Mucosa of descending colon (tissue), 3 donors: ENCODE measurements at places on chromosomes 3 and 15. TPM values are rescaled to one million over a fixed set of nuclear protein-coding genes. Genes with fewer than 3 reads are reported as not detected.

GRCh38 chr3:34363881-34364280 is 565.5 kb downstream of the PDCD6IP start:
- no peak for DNase-seq

CHMP2B gene
- total RNA-seq: 83.3 TPM

DNA sequence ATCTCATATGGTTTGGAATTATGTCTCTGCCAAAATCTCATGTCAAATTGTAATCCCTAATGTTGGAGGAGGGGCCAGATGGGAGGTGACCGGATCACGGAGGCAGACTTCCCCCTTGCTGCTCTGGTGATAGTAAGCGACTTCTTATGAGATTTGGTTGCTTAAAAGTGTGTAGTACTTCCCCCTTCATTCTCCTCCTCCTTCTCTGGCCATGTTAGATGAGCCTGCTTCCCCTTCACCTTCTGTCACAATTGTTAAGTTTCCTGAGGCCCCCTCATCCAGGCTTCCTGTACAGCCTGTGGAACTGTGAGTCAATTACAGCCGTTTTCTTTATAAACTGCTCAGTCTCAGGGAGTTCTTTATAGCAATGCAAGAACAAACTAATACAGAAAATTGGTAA is 51.1 kb downstream of the NEDD4 start:
- DNase-seq: no peak

GRCh38 chr15:70566047-70566835 is 197.1 kb downstream of the UACA start:
- DNase-seq: no peak

DNA sequence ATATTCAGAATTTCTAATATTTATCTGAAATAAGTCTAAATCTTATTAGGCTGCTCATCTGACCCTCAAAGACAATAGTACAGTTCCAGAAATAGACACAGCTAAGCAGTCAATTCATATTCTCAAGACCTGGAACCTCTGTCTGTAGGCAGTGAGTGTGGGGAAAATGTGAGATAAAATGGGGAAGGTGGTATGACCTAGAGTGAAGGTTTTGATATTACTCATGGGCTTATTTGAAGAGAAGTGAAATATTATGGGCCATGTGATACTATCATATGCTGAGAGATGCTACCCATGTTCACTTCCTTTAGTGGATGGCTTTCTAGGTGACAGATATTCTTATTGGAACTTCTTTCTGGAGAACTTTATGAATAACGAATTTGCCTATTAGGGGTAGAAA is 33.5 kb downstream of the TGFBR2 start:
- no peak for DNase-seq

DNA sequence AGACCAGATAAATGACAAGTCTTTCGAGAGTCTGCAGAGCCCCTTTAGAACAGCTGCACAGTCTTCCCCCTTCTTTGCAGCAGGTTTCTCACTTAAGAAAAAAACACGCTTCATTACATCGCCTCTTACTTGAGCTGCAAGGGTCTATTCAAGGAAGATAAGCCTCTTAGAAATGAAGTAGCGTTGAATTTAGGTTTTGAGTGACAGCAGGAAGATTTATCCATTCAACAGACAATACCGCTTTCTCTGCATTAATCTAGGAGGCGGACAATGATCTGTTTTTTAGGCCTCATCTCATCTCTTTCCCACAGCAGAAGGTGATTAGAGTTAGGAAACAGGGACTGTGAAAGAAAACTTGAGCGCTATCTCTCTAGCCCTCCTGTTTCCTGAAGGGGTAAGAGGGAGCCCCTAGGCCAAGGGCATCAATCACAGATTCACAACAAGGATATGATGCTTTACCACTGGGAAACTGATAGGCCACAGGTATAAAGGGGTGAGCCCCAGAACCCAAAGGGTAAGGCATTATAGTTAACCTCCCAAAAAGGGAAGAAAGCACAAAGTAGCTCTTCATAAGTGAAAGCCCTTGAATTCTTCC is 84.3 kb downstream of the MECOM start:
- no peak for DNase-seq
